Memory B cell (primary cell): ENCODE measurements at places on chromosomes 5 and 9.

DNA sequence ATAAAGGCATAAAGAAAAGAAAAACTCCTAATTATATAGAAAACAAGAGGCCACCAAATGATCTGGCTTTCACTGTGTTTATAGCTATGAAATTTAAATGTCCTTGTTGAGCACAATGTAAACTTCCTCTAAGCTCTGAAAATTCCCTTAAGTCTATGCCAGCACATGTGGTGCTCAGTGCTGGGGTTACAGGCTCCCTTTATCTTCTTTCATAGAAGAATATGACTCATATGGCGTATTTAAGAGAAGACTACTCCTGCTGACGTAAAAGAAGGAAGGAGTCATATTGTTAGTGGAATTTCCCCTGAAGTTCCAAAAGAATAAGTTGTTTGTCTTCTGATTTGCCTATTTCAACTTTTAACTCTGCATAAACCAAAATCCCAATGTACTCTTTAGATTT lies 30.4 kb downstream of the RNF145 start:
- peak overlapping the region; percentile 78 for H3K27ac ChIP-seq
- no peaks in the 10 kb centered on the region for H3K27me3 ChIP-seq
- peaks cover 2% of the 10 kb centered on the region for H3K36me3 ChIP-seq
- H3K4me1 ChIP-seq, result peaks cover 14% of the 10 kb centered on the region
- no peak overlapping the region for H3K4me3 ChIP-seq

DNA sequence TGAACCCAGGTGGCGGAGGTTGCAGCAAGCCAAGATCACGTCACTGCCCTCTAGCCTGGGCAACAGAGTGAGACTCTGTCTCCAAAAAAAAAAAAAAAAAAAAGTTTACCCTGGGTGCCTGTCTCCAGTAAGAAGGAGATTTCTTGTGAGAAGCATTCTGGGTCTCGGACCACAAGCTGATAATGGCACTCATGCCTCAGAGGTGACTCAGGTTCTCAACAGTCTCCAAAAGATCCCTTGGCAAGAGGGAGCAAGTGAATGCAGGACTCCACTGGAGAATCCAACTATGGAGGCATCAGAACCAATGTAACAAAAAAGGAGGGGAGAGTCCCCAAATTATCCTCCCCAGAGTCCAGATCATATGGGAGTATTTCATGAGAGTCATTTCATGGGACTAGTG lies 106.0 kb upstream of the LRRTM2 start:
- DNase-seq, result no peak
- H3K27ac ChIP-seq, result no peak overlapping the region
- no peak overlapping the region for H3K4me3 ChIP-seq
- no peaks in the 10 kb centered on the region for H3K27me3 ChIP-seq
- H3K36me3 ChIP-seq, result peaks cover 1% of the 10 kb centered on the region

- no peak overlapping the region for H3K27ac ChIP-seq
- peaks cover 2% of the 10 kb centered on the region for H3K36me3 ChIP-seq
- H3K4me3 ChIP-seq, result no peak overlapping the region
- no peak for DNase-seq
- H3K4me1 ChIP-seq, result no peaks in the 10 kb centered on the region
These were observed 341.9 kb downstream of the GADD45G start for GRCh38 chr9:89946741-89947140.

DNA sequence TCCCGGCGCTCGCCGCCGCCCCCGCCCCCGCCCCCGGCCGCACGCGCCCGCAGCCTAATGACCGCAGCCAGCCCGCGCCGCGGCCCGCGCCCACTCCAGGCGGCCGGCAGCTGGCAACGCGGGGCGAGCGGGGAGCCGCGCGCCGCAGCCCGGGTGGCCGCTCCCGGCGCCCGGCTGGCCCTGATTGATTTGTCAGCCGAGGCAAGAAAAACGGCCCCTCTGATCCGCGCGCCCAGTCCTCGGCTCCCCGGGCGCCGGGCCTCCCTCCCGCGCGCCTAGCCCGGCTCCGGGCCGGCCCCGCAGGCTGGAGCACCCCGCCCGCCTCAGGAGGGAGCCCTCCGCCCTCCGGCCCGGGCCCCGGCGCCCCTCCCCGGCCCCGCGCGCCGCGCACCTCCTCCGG lies 11.9 kb upstream of the LHX2 start:
- H3K4me3 ChIP-seq, result no peak overlapping the region
- peak overlapping the region; percentile 26 for H3K27ac ChIP-seq
- no peaks in the 10 kb centered on the region for H3K36me3 ChIP-seq
- no peak for DNase-seq

DNA sequence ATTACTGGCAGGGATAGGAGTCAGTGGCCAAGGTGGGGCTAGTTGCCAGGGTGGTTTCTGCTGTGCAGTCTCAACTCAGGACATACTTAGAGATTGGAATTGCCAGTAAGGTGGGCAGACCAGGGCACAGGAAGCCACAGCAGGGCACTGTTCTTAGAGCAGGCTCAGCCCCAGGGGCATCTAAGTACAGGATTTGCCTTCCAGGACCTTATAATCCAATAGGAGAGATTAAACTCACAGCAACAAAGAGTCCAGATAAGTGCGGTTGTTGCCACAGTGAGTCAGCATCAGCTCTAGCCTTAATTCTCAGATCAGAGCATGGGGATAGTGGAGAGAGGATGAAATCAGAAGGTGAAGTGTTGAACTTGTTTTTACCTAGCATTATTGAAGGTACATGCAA lies 265.8 kb upstream of the TRPC7 start:
- no peaks in the 10 kb centered on the region for H3K27me3 ChIP-seq
- H3K27ac ChIP-seq, result no peak overlapping the region
- H3K4me1 ChIP-seq, result no peaks in the 10 kb centered on the region
- DNase-seq, result no peak

DNA sequence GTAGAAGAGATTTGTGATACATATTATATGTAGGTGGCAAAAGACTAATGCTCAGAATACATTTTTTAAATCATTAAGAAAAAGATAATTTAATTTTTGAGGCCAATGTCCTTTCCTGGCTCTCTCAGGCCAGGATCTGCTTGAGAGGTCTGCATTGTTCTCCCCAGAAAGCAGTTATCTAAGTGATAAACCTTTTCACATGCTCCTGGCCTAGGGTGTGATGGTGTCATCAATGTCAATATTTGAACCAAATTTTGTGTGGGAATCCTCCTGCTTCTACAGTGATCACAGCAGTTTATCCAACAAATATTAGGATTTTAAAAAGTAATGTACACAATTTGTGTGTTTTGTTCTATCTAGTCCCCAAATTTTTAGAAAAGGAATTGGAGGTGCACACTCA lies 166.6 kb downstream of the DIRAS2 start:
- H3K27me3 ChIP-seq, result no peaks in the 10 kb centered on the region
- H3K27ac ChIP-seq, result no peak overlapping the region
- H3K4me3 ChIP-seq, result no peak overlapping the region
- no peaks in the 10 kb centered on the region for H3K4me1 ChIP-seq

DNA sequence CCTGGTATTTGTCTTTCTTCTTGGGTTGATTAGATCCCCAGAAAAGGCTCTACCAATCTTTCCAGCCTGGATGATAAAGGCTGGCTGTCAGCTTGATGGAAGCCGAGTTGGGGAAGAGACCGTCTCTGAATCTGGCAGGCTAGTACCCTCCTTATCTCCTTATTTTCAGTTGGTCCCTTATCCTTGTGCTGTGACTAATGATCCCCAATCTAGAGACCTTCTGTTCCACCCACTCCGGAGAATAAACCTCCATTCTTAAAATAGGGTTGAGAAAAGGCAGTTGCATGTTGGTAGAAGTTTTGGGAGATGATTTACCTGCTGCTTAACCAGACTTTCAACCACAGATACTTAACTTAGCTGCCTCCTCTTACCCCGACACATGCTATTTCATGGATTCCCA lies 52.3 kb downstream of the PRKACG start:
- no peak for DNase-seq
- no peak overlapping the region for H3K4me3 ChIP-seq
- H3K4me1 ChIP-seq, result peaks cover 5% of the 10 kb centered on the region
- peaks cover 26% of the 10 kb centered on the region for H3K36me3 ChIP-seq

- H3K36me3 ChIP-seq, result no peaks in the 10 kb centered on the region
- H3K27ac ChIP-seq, result no peak overlapping the region
These were observed 92.6 kb downstream of the GTF3C4 start for GRCh38 chr9:132762896-132763295.
